A549 treated with dexamethasone at 1 μM for 4 hours (cell line): ENCODE measurements at places on chromosomes 12 and 14. TPM values are rescaled to one million over a fixed set of nuclear protein-coding genes. Genes with fewer than 3 reads are reported as not detected.

Gene DPPA3
- 0.12 TPM in 1 of 5 replicates, not detected in the others for total RNA-seq

Gene GALNT8
- total RNA-seq, result 0.02 TPM in 1 of 5 replicates, not detected in the others

Gene IFNG-AS1
- total RNA-seq, result not detected in 5 replicates

Gene MIP
- total RNA-seq, result 0.15 TPM in 1 of 5 replicates, not detected in the others

Gene SIX4
- 1.7 to 3.1 TPM (median 2.8 TPM) in 5 replicates for total RNA-seq

Gene SMARCC2
- 22.5 to 42.3 TPM (median 39.4 TPM) in 5 replicates for total RNA-seq

Gene HSPB8
- 14.4 to 21.9 TPM (median 18.3 TPM) in 5 replicates for total RNA-seq

Gene TDRD9
- total RNA-seq, result 0.15 to 0.34 TPM (median 0.23 TPM) in 5 replicates

Gene PTPRB
- 0.49 to 0.82 TPM (median 0.69 TPM) in 5 replicates for total RNA-seq

Gene TROAP
- total RNA-seq, result 74.5 to 93.0 TPM (median 77.9 TPM) in 5 replicates

Gene STXBP6
- total RNA-seq, result 2.4 to 3.0 TPM (median 2.8 TPM) in 5 replicates

Gene CCDC38
- 0.06 to 0.15 TPM (median 0.10 TPM) in 5 replicates for total RNA-seq

Gene KRT78
- total RNA-seq, result 0.12 to 0.36 TPM (median 0.19 TPM) in 4 of 5 replicates, not detected in the other

Gene LAG3
- total RNA-seq, result 0.56 to 1.7 TPM (median 1.3 TPM) in 5 replicates

Gene MANSC1
- 3.5 to 4.8 TPM (median 4.4 TPM) in 5 replicates for total RNA-seq

Gene OTOGL
- total RNA-seq, result not detected in 5 replicates
